ENCODE measurements at places on chromosomes 12 and 14. TPM values are rescaled to one million over a fixed set of nuclear protein-coding genes. Genes with fewer than 3 reads are reported as not detected.

- peak; percentile 17 for DNase-seq
Observed at GRCh38 chr14:99258341-99258861, 13.6 kb downstream of the BCL11B start.

DNA sequence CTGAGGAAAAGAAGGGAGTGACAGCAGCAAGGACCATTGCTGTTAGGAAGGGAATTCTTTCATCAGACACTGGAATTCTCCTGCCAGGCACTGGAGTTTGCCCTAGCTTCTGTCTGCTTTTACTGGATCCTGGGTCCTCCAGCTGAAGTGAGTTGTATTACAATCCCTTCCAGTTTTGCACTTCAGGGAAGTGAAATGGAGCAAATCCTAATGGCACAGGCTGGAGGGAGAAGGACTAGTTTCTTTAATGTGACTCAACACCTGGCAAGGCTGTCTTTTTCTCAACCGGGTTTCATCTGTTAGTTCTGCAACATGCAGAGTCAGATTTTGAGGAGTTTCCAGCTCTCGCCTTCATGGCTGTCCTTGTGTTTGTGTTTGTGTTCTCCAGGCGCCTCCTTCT, 45.8 kb downstream of the ETV6 start:
- no peak for DNase-seq

DNA sequence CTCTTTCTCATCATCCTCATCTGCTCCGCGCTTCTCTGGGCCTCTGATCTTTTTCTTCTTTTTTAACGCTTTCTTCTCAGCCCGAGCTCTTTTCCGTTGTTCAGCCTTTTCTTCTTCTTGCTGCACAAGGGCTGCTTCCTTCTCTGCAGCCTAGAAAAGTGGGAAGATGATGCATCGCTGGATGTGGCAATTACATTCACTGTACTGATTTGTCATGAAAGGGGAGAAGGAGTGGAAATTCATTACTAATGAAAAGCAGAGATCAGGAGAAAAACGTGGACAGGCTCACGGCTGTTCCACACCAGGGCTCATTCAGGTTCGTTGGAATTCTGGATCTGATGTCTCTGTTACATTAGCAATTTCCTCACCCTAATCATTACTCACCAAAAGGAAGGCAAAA, 15.1 kb downstream of the FICD start:
- DNase-seq = no peak

GRCh38 chr14:49641697-49642129, 6.7 kb upstream of the DNAAF2 start:
- DNase-seq = no peak

GRCh38 chr12:57455374-57456144, 452 bp downstream of the INHBE start:
- no peak for DNase-seq

- DNase-seq = no peak
Observed at GRCh38 chr12:109943811-109944210, 43.7 kb downstream of the TCHP start.

GRCh38 chr12:53530920-53531319, 23.6 kb upstream of the NPFF start:
- no peak for DNase-seq

DNA sequence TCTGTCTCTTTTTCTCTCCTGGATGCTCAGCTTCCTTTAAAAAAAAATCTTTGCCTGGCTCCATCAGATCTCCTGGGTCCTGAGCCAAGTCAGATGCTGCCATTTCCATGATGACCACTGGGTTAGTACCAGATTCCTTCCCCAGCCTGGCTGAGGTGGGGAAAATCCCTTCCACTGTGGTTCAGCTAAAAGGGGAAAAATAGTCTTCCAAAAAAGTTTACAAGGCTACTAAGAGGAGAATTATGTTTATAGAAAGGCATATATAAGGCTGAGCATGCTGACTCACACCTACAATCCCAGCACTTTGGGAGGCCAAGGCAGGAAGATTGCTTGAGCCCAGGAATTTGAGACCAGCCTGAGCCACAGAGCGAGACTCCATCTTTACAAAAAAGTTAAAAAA, 28.4 kb upstream of the GAS2L3 start:
- DNase-seq = no peak

GRCh38 chr14:37021390-37021789, 151.0 kb downstream of the SLC25A21 start:
- no peak for DNase-seq

Gene STRN3
- 12.6 TPM for total RNA-seq

Gene ACOT6
- total RNA-seq = not detected

Gene RPS6KL1
- total RNA-seq = 4.5 TPM

Gene RBP5
- total RNA-seq = not detected

Gene KRT83
- not detected for total RNA-seq
